ENCODE measurements at places on chromosomes 2 and 18. TPM values are rescaled to one million over a fixed set of nuclear protein-coding genes. Genes with fewer than 3 reads are reported as not detected.

Gene NTSR2
- not detected for total RNA-seq

Gene CGREF1
- 11.6 TPM for total RNA-seq

Gene CABLES1
- 8.5 TPM for total RNA-seq

Gene ZNF532
- total RNA-seq = 174 TPM

- no peaks in the 10 kb centered on the region for H3K27me3 ChIP-seq
- H3K4me1 ChIP-seq = peaks cover 7% of the 10 kb centered on the region
- H3K36me3 ChIP-seq = no peaks in the 10 kb centered on the region
- no peak for DNase-seq
- no peak overlapping the region for H3K4me3 ChIP-seq
These were observed 122.7 kb downstream of the CAPN13 start for GRCh38 chr2:30684516-30684915.

DNA sequence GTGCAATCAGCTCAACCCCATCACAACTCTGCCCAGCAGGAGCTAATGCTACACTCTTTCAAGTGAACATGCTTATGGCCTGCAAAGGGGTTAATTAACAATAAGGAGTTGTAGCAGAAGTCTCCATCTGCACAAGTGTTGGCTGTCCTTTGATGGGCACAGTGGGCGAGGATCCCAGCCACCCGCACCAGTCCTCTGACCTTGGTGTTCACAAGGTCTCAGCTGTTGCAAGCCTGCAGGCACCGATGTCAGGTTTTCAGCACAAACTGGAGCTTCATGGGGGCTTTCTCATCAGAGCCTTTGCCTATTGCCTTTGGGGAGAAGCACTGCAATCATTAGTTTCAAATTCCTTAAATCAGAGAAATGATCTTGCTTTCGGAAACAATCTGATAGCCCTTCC is 60.9 kb upstream of the TMEM178A start:
- H3K4me1 ChIP-seq = no peaks in the 10 kb centered on the region
- DNase-seq = no peak
- H3K27ac ChIP-seq = no peak overlapping the region
- no peaks in the 10 kb centered on the region for H3K36me3 ChIP-seq
- no peaks in the 10 kb centered on the region for H3K27me3 ChIP-seq

- no peak overlapping the region for H3K27ac ChIP-seq
- no peak overlapping the region for H3K4me3 ChIP-seq
- H3K4me1 ChIP-seq = no peaks in the 10 kb centered on the region
- H3K36me3 ChIP-seq = no peaks in the 10 kb centered on the region
These were observed 194.0 kb downstream of the DYSF start for GRCh38 chr2:71647356-71647755.

- H3K27ac ChIP-seq = no peak overlapping the region
- no peaks in the 10 kb centered on the region for H3K4me1 ChIP-seq
- no peak overlapping the region for H3K4me3 ChIP-seq
- no peaks in the 10 kb centered on the region for H3K36me3 ChIP-seq
- DNase-seq = no peak
These were observed 203.6 kb downstream of the L3MBTL4 start for GRCh38 chr18:6211174-6211504.

- H3K27ac ChIP-seq = no peak overlapping the region
- no peaks in the 10 kb centered on the region for H3K4me1 ChIP-seq
- H3K4me3 ChIP-seq = no peak overlapping the region
- no peaks in the 10 kb centered on the region for H3K27me3 ChIP-seq
- DNase-seq = peak; percentile 23
- no peaks in the 10 kb centered on the region for H3K36me3 ChIP-seq
These were observed 90.5 kb upstream of the MAPK4 start for GRCh38 chr18:50469380-50469781.

DNA sequence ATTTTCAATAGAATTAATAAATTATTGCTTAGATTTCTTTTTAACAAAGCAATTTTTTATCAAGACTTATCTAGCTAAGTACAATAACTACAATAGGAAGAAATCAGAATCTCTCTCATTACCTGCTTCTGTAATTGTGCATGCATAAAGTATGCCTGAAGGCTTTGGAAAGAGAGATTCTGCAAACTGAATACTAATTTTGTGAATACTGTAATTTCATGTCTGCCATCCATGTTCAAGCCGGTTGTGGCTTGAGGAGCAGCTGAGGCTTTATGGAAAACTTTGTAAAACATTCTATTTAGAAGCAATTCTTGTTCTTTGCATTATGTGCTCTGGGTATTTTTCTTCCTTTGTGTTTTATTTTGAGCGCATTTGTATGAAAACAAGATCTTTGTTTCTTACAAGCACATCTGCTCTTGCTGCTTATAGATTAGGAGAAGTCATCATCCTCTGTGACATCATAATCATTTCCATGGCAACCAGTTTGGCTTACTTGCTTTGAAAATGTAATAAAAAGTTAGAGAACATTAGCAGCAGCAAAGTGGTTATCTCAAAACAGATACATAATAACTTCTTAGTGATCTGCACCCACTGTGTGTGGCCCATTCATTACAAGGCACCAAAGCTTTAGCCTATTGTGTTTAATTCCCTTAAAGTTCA is 16.0 kb upstream of the IKZF2 start:
- no peaks in the 10 kb centered on the region for H3K27me3 ChIP-seq
- no peaks in the 10 kb centered on the region for H3K4me1 ChIP-seq
- H3K27ac ChIP-seq = no peak overlapping the region
- DNase-seq = no peak
- H3K36me3 ChIP-seq = no peaks in the 10 kb centered on the region

DNA sequence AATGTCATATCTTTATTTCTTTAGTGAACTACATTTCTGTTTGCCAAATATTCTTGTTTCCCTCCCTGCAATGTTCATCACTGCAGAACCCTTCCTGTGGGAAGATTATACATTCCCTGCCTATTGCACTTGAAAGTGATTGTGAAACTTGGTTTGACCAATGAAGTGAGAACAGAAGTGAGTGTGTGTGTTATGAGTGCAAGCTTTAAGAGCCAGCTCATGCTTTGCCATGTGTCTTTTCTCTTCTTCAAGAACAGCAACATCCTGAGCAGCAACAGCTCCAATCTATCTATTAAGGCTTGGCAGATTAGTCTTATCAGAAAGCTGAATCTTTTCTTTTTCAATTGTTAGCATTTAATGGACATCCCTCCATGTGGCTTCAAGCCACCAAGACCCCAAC is 42.0 kb upstream of the UBE2E3 start:
- no peaks in the 10 kb centered on the region for H3K36me3 ChIP-seq
- H3K4me3 ChIP-seq = no peak overlapping the region
- no peak for DNase-seq

DNA sequence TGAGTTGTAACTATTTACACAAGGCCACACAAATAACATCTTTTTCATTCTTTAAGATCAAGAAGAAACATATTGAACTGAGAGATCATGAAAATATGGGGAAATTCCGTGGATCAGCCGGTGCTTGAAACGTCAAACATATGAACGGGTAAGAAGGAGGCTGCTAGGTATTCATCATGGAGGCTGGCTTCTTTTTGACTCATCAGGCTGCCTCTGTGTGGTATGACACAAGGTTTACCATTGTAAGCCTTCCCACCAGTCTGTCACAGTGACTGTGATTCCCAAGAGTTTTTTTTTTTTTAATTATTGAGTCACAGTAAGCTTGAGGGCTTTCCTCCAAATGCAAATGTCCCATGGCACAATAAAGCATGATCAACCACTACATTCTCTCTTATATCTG is 506.9 kb downstream of the BCL11A start:
- no peak for DNase-seq
- no peaks in the 10 kb centered on the region for H3K36me3 ChIP-seq
- no peaks in the 10 kb centered on the region for H3K27me3 ChIP-seq
- H3K4me1 ChIP-seq = no peaks in the 10 kb centered on the region
- no peak overlapping the region for H3K4me3 ChIP-seq
- no peak overlapping the region for H3K27ac ChIP-seq

All from uterus (tissue), 4 donors.